ENCODE measurements at places on chromosomes 3 and 15.

GRCh38 chr3:133295199-133295901 is 104.5 kb upstream of the BFSP2 start:
- peak; percentile 5 for DNase-seq

DNA sequence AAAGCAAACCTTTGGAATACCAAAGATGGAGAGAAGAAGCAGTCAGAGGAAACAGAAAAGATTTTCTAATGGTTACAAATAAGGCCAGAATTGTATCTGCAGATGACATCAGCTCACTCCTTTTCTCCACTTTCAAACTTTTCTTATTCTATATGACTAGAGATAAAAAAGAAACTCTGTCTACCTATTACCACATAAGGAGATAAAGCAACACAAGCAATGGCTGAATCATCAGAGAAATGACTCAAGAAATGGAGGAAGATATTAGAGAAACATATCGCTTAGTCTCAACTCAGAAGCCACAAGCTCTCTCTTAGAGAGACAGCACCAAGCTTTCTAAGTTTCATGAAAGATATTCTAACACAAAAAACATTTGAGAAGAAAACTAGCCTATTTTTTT is 784.0 kb downstream of the ZPLD1 start:
- DNase-seq: no peak

- DNase-seq: no peak
These were observed 2.6 kb downstream of the CYP19A1 start for GRCh38 chr15:51335538-51336410.

GRCh38 chr3:153159771-153160397 is 2.1 kb upstream of the RAP2B start:
- no peak for DNase-seq

GRCh38 chr3:187746059-187746441 is 782 bp upstream of the BCL6 start:
- no peak for DNase-seq

DNA sequence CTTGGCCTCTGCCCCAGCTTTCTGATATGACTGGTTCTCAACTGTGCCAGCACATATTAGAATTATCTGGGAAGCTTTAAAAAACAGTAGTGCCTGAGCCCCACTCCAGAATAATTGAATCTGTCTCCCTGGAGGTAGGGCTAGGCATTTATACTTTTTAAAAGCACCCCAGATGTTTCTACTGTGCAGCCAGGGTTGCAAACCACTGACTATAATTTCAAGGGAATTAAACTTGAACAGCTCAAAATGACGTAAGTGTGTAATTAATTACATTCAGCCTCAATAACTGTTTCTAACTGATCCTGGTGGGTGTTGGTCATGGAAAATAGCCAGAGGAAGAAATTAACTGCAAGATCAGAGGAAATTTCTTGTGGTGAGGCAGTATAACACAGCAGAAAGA is 4.4 kb upstream of the IRAK2 start:
- DNase-seq: no peak

DNA sequence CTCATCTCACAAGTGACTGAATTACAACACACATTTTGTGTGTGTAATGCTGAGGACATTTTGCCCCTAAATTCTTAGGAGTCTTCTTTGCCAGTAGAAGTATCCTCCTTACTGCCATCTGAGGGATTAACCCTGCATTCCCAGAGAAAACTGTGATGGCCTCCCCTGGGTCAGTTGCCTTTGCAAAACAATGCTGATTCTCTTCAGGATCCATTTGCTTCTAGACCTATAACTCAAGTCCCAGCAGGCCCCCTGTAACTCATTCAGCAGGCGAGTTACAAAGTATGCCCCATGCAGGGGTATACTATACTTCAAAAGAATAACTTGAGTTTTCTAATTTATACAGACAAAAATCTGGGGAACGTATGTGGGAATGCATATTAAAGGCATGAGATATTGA is 6.6 kb upstream of the MCF2L2 start:
- no peak for DNase-seq

DNA sequence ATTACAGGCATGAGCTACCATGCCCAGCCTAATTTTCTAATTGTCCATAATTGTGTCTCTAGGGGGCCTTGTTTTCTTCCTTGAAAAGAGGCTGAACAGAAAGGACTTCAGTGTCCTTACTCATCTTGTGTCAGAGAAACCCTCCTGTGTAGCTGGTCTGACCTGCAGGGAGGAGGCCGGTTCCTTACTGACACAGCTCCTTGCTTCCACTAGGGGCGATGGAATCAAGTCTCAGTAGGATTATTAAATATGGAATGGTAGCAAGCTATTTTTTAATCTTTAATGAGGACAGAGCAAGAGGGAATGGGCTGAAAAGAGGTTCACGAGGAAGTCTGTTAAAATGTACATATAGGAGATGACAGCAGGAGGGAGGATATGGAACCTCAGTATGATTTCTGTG is 8.6 kb downstream of the LPCAT4 start:
- DNase-seq: no peak

DNA sequence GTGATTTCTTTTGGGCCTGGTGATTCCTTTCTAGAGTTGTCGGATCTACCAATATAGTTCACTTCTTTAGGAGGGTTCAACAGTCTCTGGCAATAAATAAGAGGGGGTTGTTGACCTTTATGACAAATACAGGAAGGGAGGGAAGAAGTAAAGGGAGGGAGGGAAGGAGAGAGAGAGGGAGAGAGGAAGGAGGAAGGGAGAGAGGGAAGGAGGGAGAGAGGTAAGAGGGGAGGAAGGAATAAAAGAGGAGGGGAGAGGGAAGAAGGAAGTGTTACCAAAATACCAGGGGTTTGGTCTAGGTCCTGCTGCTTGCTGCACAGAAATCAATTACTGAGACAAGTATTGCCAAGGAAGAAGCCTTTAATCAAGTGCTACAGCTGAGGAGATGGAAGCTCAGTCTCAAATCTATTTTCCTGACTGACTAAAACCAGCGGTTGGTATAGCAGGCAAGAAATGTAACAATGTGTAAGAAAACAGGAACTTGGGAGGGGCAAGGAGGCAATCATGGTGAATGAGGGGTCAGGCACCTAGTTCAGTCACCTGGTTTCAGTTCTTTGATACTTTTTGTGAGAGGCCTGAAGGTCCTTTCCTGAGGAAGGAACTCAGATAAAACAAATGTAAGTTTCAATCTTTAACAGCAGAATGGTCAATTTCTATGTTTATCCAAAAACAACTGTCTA is 14.1 kb upstream of the TMEM40 start:
- no peak for DNase-seq

- DNase-seq: no peak
These were observed 4.8 kb upstream of the RBP2 start for GRCh38 chr3:139481116-139481515.

DNA sequence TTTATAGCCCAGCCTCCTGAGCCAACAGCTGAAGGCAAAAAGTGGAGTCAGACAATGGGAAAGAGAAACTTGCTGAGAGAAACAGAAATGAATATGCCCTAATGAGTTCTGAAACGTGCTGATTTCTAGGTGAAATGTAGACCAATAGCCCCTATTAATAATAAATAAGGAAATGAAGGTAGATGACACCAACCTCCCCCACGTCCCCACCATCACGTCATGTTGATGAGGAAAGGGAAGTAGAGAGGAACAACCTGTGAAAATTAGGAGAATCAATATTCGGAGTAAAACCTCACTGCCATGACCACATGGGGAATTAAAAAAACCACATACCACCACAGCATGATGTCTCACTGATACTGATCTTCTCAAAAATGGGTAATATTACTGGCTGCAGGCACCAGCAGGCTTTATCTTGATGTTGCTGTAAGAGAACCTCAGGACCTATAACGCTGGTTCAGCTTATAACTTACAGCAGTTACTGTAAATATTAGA is 64.0 kb downstream of the KAT2B start:
- no peak for DNase-seq

- no peak for DNase-seq
These were observed 288.9 kb downstream of the SHQ1 start for GRCh38 chr3:72559385-72559784.

DNA sequence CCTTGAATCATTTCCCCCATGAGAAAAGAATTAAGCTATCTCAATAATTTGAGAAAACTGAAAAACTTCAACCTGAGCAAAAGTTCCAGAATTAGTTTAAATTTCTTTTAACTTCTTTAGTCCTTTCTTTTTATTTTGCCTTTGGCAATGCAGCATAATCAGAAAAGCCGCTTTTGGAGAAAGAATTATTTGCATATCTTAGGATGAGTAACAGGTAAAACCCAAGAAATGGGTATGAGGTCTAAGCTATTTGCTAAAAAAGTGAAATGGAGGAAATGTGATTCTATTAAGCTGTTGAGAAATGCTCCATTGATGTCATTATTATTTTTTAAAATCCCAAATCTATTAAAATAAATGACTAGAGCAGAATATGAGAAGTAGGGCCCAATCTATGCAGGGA is 1238.3 kb upstream of the GBE1 start:
- no peak for DNase-seq

DNA sequence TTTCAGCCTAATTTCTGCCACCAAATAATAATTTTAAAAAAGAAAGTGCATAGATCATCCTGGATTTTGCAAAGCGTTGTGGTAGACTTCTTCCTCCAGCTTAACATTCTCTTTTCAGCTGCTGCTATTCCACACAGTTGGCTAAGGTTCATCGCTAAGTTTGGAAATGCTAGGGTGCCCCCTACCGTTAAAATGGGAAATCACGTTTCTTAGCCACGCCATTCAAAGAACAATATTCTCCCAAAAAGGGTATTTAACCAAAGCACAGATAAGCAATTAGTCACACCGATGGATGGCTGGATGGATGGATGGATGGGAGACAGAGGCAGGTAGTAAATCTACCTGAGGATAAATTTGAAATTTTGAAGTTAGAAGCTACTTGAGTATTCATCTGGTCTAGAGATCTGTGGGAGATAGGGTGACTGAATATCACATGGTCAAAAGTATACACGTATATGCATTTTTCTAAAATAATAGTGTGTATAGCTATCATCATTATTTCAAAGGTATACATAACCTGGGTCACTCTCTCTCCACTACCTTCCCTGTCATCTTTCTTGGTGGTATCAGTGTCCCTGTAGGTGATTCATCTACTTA is 67.2 kb downstream of the EFHB start:
- peak; percentile 15 for DNase-seq

DNA sequence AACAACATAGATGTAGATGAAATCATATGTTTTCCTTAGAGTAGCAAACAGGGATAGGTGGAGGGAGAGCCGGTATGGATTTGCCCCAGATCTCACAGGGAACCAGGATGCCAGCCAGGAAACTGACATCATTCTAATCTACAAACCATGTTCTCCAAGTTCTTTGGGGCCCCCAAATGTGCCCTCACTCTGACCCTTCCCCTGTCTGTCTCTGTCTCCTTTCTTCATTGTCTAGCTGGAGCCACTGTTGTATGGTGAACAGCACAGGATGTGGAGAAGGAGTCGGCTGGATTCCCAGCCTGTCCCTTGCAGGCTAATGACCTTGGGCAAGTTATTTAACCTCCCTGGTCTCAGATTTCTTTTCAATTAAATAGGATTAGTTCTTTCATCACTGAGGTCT is 962 bp downstream of the ATP13A5 start:
- no peak for DNase-seq

- no peak for DNase-seq
These were observed 118.3 kb downstream of the MTHFS start for GRCh38 chr15:79778378-79778990.

- DNase-seq: no peak
These were observed 156.6 kb downstream of the RPLP1 start for GRCh38 chr15:69609176-69609575.

- no peak for DNase-seq
These were observed 21.9 kb upstream of the SEMA3F start for GRCh38 chr3:50133283-50133615.

DNA sequence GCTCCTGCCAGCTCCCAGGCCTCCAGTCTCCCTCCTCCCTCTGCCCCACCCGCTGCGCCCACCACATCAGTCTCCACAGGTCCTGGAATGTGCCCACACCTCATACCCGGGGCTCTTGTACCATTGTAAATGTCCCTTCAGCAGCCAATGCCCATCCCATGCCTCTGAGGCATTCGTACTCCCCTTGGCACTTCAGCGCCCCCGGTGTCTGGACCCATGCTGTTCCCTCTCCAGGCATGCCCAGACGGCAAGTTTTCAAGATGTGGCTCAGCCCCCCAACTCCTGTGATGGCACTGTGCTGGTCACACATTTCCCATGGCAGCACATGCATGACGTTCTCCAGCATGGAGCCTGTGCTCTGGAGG is 13.3 kb downstream of the PLXND1 start:
- no peak for DNase-seq

GRCh38 chr3:106025151-106025722 is 156.4 kb upstream of the CBLB start:
- DNase-seq: no peak

GRCh38 chr3:37546876-37547275 is 314.8 kb upstream of the CTDSPL start:
- DNase-seq: peak; percentile 16
